CD4-positive, alpha-beta T cell treated with Interleukin-4 for 1 hour (primary cell): ENCODE measurements at places on chromosomes 13 and 19.

GRCh38 chr13:48710160-48710559 lies 56.4 kb downstream of the CYSLTR2 start:
- DNase-seq, result no peak

DNA sequence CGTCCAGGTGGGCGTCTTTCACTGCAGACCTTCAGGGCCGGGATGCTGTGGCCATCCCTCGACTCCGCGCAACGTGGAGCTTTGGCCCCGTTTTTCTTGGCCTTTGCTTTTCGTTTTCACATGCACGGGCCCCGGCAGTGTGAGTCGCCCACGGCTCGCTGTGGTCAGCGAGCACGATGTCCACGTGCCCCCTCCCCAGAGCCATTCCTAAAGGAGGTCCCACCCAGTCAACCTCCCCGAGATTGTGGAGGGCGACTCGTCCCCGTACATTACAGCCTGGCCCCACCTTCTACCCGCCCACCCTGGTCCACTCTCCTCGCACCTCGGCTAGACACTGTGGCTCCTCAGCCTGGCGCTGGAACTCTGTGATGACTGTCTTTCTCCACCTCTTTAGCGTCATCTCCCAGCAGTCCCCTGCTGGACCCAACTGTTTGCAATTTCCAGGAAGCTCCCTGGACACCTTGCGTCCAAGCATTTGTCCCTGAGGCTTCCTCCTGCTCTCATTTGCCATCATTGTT lies 405 bp downstream of the ZNF446 start:
- no peak for DNase-seq

DNA sequence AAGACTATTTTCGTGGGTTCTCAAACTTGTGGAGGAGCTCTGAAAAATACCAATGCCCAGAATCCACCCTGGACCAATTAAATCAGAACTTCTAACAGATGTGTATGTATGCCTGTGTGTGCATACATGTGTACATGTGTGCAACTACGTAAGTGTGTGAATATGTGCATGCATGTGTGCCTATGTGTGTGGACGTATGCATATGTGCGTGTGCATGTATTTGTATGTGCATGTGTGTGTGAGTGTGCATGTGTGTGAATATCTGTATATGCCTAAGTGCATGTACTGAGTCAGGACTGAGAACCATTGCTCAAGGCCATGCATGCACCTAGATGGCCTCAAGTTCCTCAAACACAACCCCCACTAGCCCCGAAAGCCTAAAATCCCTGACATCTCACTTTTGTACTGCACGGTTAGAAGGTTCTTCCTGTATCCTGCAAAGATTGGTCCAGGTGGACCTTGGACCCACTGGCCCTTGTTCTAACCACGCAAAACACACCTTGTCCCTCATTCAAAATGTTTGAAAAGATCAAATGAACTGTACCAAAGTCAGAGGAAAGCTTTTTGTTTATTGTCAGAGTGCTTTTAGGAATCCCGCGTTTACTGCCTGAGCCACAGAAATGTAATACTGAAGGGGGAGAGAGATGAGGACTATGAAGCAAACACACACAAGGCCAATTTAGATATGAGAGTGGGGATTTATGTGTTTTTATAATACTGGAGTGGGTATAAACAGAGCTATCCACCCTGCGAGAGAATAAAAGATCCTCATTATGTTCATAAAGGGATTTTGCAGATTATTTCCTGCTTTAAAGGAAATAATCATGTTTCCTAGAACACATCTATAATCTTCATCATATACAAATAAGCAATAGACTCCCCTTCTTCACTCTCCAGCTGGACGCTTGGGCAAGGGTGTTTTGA lies 39.1 kb downstream of the LATS2 start:
- no peak for DNase-seq

- peak; percentile 62 for DNase-seq
Measured at GRCh38 chr19:40143612-40144011, 47.6 kb upstream of the MAP3K10 start.

DNA sequence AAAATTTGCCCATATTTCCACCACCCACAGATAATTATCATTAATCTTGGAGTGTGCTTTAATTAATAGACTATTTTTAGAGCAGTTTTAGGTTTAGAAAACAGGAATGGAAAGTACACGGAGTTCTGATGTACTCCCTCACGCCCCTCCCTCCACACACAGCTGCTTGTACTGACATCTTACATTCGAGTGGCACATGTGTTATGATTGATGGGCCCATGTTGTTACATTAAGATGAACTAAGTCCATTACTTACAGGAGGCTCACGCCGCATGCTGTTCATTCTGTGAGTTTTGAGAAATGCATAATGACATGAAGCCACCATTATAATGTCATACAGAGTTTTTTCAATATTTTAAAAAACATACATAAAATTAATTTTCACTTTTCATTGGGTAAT lies 1.2 kb upstream of the SPATA13 start:
- no peak for DNase-seq

DNA sequence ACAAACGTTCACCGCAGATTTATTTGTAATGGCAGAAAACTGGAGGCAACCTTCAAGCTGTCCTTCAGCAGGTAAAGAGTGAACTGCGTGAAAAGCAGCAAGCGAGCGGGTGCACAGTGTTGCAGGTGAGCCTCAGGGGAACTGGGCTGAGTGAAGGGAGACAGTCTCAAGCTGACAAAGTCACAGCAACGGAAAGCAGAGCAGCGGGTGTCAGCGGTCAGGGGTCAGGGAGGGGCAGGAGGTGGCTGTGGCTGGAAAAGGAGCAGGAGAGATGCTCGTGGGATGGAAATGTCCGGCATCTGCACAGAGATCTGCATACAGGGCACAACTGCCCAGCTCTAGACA lies 8.5 kb upstream of the RASA3 start:
- DNase-seq, result peak; percentile 51

DNA sequence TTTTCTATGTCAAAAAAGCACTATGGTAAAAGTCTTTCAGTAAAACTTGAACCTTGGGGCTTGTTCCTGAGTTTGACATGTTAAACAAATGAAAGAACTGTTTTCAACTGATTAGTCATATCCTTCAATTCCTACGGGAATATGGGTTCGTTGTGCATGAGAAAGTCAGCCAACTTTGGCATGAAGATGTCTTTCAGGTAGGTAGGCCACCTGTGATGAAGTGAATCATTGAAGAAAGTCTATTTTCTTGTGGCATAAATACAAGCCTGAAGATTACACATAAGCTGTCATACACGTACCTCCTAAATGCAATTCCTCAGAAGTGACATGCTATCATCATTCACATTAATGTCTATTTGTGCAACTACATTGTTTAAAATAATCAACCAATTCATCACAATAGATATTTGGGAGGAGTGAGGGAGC lies 513.0 kb downstream of the IRS2 start:
- DNase-seq, result no peak

- no peak for DNase-seq
Measured at GRCh38 chr13:80082396-80083080, 258.4 kb downstream of the SPRY2 start.

DNA sequence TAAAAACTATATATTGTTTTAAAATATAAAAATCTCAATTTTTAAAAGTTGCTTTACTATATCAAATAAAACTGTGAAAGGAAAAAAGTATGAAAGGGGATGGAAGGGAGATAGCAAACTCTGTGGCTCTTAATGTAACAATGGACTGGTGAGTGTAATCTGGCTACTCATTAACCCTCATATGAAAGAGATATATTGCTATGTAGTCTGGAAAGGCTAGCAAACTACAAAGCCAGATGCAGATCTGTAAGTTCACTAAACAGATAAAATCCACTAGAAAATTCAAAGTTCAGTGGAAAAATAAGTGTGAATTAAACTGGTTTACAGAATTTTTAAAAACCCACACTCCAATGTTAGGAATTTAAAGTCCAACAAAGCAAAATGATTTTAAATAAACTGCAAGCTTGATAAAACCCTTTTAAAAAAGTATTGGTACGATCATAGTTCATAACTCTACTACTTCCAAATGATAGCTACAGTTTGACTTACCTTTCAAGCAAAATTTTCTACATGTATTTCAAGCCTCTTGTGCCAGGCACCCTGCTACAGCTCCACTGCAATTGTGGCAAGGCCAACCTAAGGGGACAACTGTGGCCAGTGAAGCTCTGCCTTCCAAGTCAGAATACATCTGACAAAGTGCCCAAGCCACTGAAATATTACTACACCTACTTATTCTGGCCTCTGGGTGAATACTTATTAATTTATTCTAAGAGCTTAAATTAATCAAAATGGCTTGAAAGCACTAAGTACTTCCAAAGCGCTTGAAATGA lies 647 bp upstream of the ELF1 start:
- no peak for DNase-seq

GRCh38 chr13:23411220-23411619 lies 22.3 kb downstream of the SACS start:
- no peak for DNase-seq

GRCh38 chr19:29596885-29597525 lies 9.1 kb upstream of the POP4 start:
- no peak for DNase-seq

GRCh38 chr13:33328701-33329100 lies 43.1 kb upstream of the STARD13 start:
- no peak for DNase-seq

GRCh38 chr13:97395447-97396136 lies 38.4 kb upstream of the RAP2A start:
- no peak for DNase-seq

DNA sequence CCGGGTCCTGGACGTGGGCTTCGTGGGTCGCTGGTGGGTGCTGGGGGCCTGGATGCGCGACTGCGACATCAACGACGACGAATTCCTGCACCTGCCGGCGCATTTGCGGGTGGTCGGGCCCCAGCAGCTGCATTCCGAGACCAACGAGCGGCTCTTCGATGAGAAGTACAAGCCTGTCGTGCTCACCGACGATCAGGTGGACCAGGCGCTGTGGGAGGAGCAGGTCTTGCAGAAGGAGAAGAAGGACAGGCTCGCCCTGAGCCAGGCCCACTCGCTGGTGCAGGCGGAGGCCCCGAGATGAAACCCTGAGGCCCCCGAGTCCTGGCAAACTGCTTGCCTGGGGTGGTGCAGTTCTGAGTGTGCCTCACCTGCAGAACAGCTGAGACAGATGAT lies 787 bp downstream of the TIMM29 start:
- DNase-seq, result no peak

DNA sequence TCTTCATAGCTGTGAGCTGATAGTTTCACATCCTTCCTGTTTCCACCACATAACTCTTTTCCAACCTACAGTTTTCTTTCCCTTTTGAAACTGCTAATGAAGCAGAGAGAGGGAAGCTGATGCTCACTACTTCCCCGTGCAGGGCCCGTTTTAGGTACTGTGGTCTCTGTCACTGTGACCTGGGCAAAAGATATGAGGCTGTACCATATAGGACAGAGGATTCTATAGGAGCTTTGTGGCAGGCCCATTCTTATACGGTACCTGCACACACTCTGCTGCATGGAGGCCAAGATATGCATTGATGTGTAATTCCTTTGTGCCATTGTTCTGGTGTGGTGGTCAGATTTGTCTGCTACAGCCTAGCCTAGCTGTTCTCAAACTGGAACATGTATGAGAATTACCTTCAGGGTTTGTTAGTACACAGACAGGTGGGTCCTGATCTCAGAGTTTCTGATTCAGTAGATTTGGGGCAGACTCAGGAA lies 577.3 kb downstream of the LMO7 start:
- no peak for DNase-seq
